Activated CD4-positive, alpha-beta T cell treated with anti-CD3 and anti-CD28 coated beads for 1 hour (primary cell): ENCODE measurements at places on chromosomes 7 and 10.
A peak's percentile ranks its signal among the peaks of the same experiment; 100 is the strongest.

DNA sequence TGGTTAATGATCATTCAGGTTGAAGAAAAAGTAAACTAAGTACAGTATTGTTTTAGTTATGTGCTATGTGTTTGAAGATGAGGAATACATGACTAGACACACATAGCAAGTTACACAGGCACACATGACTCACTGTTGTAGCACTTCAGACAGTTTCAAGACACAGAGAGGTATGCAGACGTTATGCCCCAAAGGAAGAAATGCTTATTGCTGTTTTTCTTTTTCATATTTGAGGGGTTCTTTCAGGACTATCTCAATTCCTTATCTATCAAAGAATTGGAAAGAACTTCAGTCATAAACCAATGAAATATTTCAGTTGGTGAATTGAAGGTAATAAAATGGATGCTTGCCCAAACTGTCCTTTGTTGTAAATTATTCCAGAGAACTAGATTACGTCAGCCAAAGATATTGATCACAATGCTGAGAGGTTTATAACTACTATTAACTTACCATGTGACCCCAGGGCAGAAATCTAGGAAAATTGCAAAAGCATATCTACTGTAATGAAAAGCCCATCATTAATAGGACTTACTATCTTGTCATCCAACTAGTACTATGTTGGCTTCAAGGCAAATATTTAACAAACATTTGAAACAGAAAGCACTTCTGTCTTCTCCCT is 61.2 kb upstream of the CAPZA2 start:
- DNase-seq, result no peak

DNA sequence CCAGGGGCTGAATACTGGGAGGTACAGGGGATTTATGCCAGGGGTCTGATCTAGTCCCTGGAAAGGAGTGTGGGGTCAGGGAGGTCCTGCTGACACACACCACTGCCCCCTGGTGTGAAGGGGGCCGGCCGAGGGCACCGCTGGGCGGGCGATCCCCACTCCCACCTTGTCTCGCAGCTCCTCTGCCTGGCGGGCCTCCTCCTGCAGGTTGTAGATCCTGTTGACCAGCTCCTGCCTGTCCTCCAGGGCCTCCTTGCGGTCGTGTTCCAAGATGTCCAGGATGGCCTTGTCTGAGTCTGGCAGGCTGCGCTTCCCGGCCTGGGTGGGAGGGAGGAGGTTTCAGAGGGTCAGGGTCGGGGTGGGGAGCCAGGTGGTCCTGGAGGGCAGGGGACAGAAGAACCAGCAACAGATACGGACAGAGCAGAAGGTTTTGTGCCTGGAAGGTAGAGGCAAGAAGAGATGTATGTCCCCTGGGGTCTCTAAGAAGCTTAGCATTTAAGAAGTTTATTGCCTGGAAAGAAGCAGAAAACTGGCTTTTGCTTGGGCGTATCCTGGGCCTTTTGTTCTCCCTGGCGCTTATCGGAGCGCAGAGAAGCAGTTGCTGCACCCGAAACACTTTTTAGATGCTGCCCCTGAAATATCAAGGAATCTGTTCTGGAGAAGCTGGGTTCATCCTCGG is 94.5 kb upstream of the GNA12 start:
- DNase-seq, result no peak

- DNase-seq, result no peak
These were observed 266.5 kb downstream of the HGF start for GRCh38 chr7:81503336-81503735.

GRCh38 chr7:17131060-17131345 is 167.4 kb upstream of the AHR start:
- DNase-seq, result no peak

GRCh38 chr10:129938460-129938859 is 25.6 kb downstream of the EBF3 start:
- no peak for DNase-seq

- no peak for DNase-seq
These were observed 35.3 kb upstream of the IFRD1 start for GRCh38 chr7:112414855-112415490.

DNA sequence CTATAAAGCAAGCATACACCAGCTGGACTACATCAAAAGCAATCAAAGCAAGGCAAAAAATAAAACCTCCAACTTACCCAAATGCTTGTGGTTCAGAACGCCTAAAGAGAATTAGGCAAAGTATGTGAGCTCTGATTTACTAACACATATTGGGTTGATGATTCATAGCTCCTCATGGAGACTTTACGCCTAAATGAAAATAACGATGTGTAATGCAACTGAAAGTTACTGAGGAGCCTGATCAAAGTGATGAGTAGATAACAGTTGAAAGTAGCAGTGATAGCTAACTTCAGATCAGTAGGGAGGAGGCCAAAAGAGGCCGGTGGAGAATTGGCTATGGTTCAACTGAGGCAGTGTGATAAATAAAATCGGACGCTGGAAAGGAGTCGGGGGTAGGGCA is 85.0 kb downstream of the MPP7 start:
- DNase-seq, result no peak

DNA sequence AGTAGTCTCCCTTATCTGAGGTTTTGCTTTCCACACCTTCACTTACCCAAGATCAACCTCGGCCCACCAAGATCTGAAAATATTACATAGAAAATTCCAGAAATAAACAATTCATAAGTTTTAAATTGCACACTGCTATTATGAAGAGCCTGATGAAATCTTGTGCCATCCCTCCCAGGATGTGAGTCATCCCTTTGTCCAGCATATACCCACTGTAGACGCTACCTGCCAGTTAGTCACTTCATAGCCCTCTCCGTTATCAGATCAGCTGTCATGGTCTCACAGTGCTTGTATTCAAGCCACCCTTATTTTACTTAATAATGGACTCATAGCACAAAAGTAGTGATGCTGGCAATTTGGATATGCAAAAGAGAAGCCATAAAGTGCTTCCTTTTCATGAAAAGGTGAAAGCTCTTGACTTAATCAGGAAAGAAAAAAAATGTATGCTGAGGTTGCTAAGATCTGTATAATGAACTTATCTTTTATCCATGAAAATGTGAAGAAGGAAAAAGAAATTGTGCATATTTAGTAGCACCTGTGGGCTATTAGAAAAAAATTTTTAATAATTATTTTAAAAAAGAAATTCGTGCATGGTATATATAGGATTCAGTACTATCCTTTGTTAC is 9.8 kb upstream of the MRPS16 start:
- DNase-seq, result no peak

DNA sequence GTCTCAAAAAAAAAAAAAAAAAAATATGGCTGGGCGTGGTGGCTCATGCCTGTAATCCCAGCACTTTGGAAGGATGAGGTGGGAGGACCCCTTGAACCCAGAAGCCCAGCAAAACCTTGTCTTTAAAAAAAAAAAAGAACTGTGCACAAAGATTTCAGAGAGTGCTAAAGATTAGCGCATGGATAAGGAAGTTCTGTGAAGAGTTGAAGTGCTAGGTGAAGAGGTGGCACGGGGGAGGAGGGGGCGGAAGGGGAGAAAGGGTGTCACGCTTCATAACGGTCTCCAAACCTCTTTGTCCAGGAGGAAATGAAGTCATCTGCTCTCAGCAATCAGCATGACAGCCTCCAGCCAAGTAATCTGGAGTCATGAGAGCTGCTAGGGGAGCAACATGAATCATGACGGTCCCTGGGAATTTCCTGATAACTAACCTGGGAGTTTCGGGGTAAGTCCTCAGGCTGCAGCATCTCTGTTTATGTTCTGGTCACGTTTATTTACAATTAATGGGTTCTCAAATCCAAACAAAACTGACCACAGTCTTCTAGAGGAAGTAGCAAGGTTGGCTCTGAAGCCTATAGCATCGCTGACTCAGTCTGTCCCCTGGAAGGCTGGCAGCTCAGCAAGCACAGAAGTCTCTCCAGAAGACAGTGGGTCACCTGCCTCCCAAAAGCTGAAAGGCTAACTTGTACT is 1.9 kb upstream of the PLAU start:
- DNase-seq, result no peak

GRCh38 chr10:97731346-97732051 is 5.4 kb upstream of the ZFYVE27 start:
- peak; percentile 26 for DNase-seq

DNA sequence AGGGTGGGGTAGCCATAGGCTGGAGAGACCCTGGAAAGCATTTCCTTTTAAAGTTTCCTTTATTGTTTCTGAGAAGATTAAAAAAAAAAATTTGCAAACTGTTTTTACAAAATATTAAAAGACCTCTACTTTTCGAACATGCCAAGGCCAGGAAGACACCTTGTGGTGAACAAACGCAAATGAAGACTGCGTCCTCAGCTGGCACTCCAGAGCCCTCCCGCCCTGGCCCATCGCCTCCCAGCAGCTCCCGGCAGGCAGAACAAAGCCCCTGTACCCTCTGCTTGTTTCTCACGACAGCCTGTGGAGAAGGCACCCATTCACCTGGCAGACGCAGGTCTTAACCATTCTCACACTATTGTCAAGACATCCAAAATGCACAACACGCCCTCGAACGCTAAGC is 56.4 kb downstream of the ESYT2 start:
- no peak for DNase-seq

DNA sequence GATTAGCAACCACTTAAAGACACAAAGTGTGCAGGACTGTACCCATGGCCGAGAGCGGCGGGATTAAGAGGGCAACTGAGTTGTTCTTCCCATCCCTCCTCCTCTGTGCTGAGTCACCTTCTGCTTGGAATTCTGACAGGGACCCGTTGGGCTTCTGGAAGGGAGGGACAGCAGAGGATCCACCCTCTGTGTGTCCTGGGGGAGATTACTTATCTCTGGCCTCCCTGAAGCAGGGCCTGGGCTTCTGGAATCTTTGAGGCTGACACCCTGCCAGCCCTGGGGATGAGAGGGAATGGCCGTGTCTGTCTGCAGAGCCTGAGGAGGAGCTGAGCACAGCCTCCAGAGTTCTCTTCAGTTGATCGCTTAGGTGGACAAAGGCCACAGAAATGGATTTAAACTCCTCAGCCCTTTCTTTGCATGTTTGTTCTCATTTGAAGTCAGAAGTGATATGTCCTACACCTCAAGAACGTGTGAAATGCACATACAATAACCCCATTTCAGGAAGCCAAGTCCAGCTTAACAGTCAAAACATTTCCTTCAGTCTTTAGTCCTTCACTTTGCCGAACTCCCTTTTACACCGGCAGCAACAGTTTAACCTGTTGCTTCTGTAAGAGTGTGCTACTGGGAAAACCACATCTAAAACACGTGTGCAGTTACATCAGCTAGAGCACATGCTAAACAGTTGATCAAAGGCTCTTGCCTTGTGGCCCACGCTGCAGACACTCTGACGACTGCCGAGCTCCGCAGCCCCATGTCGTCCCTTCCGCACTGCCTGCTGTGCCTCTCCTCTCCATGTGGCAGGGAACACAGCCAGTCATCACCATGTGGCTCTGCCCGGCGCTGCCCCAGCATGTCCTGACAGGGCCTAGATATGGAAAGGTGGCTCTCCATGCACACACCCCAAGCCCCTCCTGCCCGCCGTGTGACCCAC is 55.7 kb downstream of the IKZF1 start:
- peak; percentile 70 for DNase-seq
